NCI-H1048 (cell line): ENCODE measurements at places on chromosomes 11 and 22.

DNA sequence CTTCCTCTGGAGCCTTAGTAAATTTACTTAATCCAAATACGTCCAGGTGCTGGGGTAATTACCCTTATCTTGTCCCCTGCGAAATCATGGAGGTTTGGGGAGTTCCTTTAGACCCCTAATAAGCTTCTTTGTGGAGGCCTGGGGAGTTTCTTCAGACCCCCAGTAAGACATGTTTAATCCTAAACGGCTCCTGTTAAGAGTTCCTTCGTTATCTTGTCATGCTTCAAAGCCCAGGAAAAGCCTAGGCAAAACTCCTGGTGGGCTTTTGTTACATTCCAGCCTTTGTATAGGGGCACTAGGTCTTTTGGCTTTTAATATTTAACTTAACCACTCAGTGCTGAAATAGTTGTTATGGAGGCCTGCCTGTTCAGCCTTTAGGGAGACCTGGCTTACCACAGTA lies 18.1 kb upstream of the PAMR1 start:
- DNase-seq, result no peak

- DNase-seq, result no peak
These were observed 860.4 kb downstream of the OPCML start for GRCh38 chr11:132671851-132672370.

DNA sequence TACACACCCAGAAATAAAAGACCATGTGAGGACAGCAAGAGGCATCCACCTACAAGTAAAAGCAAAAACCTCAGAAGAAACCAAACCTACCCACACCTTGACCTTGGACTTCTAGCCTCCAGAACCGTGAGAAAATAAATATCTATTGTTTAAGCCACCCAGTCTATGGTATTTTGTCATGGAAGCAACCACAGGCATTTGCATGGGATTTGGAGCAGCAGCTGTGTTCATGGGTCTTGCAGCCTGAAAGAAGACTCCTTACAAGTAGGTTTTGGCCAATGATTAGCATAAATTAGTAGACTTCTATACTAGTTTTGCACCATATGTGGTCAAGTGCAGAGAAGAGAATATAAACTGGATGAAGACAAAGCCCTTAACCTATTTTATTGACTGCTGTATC lies 27.9 kb downstream of the FSHB start:
- no peak for DNase-seq

- no peak for DNase-seq
These were observed 7.8 kb downstream of the ZMAT5 start for GRCh38 chr22:29758959-29759358.

GRCh38 chr11:22193348-22194051 lies 615 bp downstream of the ANO5 start:
- DNase-seq, result no peak

DNA sequence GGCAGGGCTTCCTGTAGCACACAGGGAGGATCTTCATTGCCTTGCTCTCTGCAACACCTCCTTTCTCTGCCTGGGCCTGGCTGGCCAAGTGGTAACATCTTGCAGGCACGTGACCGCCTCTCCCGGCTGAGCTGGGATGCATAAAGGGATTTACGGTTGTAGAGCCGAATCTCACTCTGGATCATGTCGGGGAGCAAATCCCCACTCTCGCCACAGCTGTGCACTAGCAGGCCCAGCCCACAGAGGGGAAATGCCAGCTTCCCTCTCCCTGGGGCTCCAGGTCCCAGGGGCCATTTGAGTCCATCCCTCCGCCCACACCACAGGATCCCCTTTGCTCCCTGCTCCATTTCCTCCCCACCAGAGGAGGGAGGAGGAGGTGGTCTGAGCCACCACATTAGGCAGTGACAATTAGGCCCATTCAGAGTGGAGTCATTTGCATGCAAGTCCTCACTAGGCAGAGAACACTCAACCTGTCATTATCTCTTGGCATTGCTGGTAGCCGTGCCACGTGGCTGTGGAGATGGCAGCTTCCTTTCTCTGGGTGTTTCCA lies 196.7 kb downstream of the DSCAML1 start:
- DNase-seq, result no peak

DNA sequence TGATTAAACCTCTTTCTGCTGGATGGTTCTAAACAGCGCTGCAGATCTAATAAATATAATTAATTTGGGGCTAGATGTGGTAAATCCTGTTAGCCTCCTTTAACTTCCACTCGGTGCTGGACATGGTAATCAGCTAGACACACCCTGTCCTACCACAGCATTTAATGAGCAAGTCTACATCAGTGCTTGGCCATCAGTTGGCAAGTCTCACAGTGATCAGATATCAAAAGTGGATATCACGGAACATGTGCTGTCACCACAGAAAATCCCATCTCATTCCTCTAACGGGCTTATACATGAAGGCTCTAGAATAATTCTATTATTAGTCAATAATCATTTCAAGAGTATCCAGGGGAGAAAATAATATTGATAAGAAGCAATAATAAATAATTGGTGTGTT lies 5.6 kb upstream of the USP28 start:
- no peak for DNase-seq
